CD4-positive, alpha-beta T cell treated with Interleukin-1 beta for 1 hour (primary cell): ENCODE measurements at places on chromosomes 11 and 22.

GRCh38 chr11:1737080-1737757 is 13.2 kb downstream of the IFITM10 start:
- no peak for DNase-seq

GRCh38 chr11:4979036-4979435 is 15.6 kb upstream of the OR51L1 start:
- no peak for DNase-seq

DNA sequence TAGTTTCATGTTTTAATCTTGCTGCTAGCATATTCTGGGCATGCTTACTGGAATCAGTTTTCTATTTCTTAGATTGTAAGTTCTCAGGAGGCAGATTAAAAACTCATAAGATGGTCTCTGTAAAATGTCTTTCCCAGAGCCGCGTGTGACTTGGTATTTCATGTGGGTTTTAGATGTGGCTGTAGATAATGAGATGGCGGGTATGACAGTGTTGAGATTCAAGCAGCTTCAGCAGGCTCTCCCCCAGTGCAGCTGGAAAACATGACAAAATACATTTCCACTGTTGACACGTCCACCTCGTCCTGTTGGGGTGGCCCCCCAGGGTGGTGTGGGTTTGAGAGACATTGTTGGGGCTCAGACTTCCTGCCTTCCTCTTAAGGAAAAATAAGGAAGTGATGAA is 106.8 kb downstream of the KIRREL3 start:
- no peak for DNase-seq

DNA sequence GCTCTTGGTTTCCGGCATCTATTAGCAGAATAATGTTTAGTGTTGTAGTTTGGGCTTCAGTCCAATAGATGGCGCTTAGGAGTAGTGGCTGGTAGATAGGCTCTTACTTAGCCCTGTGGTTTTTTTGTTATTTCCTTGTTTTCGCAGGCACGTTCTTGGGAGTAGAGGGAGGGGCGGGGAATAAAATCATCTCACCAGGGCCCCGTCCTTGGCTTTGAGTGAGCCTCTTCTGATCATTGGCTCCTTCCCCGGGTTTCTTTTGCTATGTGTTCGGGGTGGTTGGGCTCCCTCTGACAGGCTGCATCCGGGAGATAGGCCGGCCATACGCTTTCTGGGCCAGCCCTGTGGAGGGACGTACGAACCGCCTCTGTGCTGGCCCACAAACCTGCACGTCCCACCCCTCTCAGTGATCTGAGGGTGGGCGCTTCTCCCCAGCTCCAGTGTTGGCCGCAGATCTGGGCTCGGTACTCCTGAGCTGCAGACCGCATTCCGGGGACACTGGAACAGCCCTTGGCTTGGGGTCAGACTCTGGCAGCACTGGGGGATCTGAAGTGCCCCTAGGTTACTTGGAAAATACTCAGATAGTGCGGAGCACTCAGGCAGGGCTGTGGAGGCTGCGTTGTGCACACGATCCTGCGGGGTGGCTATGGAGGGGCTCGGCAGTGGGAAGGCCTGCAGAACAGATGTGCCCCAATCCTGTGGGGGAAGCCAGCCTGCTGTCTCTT is 217.0 kb downstream of the DYNC2H1 start:
- peak; percentile 65 for DNase-seq

DNA sequence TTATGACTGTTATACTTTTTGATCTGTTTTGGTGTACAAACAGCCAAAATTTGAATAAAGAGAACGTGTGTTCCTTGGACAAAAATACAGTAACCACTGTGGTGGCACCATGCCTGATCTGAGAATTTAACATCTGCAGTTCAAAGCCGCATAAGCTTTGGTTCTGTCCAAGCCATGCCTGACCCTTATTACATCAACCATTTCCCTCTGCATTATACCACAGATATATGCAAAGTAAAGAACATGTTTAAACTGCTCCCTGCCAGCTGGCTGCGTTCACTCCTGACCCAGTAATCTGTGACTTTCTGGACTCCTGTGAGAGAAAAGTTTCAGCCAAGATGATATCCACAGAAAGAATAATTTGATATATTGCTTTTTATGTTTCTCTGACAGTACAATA is 890.5 kb upstream of the ANO3 start:
- DNase-seq = no peak

- no peak for DNase-seq
Observed at GRCh38 chr11:112880495-112880894, 80.7 kb upstream of the NCAM1 start.

GRCh38 chr11:86678823-86679222 is 6.4 kb upstream of the ME3 start:
- no peak for DNase-seq

DNA sequence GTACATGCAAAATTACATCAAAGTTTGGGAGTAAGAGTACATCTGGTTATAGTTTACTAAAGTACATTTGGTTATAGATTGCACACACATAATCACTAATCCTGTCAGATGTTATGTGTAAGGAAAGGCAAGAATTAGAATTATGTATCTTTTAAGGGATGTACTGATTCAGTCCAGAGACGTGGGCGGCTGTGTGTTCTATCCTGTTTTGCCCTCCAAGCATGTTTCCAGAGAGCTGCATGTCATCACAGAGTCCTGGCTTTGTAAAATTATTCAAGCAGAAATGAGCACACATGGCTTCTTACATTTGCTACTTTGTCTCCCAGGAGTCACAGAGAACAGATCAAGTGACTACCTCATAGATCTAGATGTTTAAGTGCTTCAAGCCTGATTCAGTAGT is 33.2 kb upstream of the CEP126 start:
- no peak for DNase-seq

DNA sequence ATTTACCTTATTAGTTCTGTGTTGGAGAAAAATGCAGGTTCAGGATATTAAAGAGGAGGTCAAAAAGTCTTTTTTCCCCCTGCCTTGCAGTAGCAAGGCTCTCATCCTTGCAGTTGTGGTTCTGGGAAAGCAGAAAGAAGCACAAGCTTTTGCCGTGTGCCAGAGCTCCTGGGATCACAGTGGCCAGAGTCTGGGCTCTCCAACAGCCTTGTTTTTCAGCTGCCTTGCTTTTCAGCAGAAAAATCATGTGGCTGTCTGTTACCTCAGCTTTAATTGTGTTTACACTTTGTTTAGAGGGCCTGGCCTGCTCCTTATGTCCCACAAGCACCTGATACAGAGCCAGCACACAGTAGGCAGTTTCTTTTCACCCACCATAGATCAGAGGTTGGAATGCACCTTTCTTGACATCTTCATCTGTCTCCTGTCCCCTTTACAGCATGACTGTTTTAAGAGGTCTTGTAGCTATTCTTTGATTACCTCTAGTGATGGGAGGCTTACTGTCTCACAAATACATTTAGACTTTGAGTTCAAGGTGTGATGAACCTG is 67.5 kb downstream of the TEAD1 start:
- no peak for DNase-seq

DNA sequence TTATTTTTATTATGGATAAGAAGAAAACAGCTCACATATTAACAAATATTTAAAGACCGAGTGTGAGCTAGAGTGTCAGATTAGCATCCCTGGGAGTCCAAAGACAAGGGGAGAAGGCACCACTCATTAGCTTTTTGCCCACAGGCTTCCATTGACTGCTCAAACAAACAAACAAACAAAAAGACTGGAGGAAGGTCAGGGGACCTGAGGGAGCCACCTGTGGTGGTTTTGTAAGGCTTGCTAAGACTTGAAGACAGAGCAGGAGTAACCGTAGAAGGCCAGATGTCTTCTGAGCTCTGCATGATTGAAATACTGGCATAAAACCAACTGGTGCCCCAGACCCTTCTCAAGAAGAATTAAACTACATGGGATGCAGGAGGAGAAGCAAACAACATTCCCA is 395.2 kb upstream of the CNTN5 start:
- no peak for DNase-seq

GRCh38 chr22:20865331-20865730 is 6.5 kb downstream of the SNAP29 start:
- no peak for DNase-seq

DNA sequence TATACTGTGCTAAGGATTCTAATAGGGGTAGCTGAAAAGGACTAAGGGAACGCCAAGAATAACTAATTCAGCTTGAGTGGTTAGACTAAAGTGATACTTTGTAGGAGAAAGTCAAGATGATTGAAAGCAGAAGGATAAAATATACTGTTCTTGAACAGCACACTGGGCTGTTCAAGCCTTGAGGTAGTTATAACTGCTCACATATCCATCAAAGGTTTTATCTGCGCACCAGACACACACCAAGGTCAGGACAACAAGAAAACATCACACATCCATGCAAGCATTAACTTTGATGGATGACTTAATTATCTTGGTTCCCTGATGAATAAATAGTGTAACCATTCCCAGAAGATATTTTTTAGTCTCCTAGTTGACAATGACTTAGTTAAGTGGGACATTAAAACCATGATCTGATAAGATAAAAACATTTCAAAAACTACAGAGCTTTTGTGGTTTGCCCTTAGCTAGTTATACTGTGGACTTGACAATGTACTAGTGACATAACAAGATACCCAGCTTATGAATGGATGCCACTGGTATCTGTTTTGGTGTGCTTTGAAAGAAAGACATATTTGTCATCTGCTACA is 728.9 kb downstream of the JRKL start:
- DNase-seq = no peak

GRCh38 chr11:60307507-60308195 is 19.4 kb upstream of the MS4A6E start:
- no peak for DNase-seq

GRCh38 chr22:37240240-37240940 is 3.7 kb downstream of the RAC2 start:
- no peak for DNase-seq

- DNase-seq = no peak
Observed at GRCh38 chr11:44268614-44269080, 41.3 kb downstream of the ALX4 start.

- DNase-seq = no peak
Observed at GRCh38 chr11:60831501-60832079, 10.3 kb upstream of the CCDC86 start.

- peak; percentile 11 for DNase-seq
Observed at GRCh38 chr11:75524665-75525432, 892 bp downstream of the GDPD5 start.

DNA sequence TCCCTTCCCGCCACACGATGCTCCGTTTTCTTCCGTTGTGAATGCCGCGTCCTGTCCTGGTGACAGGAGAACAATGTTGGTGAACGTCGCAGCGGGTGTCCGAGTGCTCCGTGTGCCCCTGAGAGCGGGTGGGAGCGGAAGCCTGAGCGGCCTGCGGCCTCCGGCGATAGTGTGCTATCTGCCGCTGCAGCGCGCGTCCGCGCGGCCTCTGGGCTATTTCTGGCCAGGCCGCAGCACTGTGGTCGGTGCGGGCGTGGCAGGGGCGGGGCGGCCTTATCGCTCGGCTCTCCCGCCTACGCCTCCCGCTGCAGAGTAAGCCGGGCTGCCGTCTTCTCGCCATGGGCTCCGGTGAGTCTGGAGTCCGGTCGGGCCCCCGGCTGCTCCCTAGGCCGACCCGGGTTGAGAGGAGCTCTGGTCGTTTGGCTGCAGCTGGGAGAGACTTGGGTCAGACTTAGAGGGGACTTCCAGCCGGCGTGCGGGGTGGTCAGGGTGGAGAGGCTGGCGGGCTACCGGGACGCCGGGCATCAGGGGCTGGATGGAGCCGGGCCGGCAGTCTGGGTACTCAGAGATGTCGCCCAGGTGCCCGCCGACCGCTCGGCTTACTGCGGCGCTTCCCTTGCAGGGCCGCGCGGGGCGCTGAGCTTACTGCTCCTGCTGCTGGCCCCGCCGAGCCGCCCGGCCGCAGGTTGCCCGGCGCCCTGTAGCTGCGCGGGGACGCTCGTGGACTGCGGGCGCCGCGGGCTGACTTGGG is at the start of gene GP1BB:
TSS of gene GP1BB (plus strand) at position 308 of the 751 bp plus-strand sequence. CDS start at position 339, 31 bp downstream.
- DNase-seq = no peak

GRCh38 chr11:90845126-90845525 is 622.3 kb upstream of the CHORDC1 start:
- DNase-seq = no peak

DNA sequence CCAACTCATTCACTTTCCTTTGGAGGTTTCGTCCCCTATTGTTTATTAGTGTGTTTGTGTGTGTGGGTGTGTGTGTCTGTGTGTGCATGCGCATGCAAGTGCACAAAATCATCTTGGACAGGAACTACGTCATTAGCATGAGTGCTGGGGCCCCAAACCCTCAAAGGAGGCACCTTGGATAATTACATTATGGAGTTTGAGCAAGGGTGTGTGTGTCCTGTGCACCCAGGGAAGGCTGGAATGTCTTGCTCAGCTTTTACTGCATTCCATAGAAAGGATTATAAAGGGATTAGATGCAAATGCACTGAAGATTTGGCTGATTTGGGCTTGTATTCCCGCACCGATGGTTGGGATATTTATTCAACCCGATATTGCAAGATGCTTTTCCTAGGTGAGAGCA is 203.4 kb upstream of the NAV2 start:
- DNase-seq = no peak

GRCh38 chr11:124896071-124896750 is 1.5 kb downstream of the ROBO4 start:
- DNase-seq = no peak

- no peak for DNase-seq
Observed at GRCh38 chr11:45089251-45089650, 57.2 kb upstream of the PRDM11 start.

- no peak for DNase-seq
Observed at GRCh38 chr22:44259366-44260215, 53.2 kb downstream of the SHISAL1 start.
